ENCODE measurements at places on chromosomes 12 and 14.

DNA sequence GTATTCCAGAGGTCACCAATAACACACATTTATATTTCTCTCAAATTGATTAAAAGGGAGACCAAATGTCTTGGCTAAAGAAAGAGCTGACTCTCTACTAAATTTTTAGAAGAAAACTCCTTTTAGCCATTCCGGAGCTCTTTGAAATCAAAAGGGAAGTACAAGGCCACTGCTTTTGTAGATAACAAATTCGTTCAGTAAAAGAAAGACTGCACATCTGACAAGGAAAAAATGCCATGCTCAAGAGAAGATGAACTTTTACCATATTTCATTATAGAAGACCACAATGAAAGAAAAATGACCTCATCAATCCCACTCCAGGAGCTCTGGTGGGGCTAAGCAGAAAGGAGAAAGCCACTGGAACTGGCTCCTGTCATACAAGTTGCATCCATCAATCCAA is 57.6 kb downstream of the SPTSSA start:
- DNase-seq, result no peak

GRCh38 chr14:90602088-90602687 is 205.4 kb downstream of the CALM1 start:
- no peak for DNase-seq

GRCh38 chr14:99822800-99823455 is 29.7 kb downstream of the EML1 start:
- DNase-seq, result no peak

DNA sequence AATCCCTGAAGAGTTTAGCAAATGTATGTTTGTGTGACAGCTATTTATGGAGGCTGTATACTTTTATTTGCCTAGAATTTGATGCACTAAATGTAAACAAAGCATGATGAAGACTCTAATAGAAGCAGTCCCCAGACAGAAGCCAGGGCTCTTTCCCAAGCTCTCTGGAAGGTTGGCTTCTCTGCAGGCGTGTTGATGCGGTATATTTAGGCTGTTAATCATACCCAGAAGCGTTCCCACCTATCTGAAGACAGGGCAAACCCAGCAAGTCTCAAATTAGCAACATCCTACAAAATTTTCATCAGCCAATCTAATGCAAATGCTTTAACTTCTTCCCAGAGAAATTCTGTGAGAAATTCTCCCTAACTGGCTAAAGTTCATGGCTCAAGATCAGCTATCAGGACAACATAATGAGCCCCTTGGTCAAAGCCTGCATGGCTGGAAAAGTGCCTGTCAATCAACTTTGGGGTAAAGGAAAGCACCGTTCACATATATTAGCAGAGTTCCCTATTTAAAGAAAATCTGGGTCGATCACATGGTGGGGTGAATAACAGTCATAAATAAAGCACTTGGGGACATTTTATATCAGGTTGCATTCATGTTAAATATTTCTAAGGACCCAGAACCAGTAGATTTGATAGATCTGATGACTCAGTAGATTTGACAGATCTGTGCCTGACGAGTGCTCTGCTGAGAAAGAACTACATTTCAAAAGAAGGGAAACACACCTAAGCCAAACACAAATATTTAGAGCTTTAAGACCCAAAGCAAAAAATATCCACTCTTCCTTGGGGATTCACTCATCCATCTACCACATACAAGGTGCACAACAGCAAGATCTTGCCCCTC is 46.6 kb downstream of the KSR2 start:
- DNase-seq, result no peak

DNA sequence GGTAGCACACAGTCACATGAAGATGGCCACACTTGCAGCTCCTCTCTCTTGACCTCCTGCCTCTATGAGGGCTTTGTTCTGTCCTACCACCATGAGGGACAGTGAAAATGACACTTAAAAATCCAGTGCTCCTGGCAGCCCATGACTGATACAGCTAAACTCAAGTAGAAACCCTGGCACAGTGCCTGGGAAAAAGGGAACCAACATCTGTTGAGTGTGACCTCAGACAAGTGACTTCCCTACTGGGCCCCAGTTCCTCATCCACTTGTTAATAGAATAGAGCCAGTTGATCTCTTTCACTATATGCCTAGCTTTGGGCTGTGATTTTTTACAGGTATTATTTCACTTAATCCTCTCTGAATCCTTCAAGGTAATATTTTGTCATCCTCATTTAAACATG is 4.8 kb downstream of the GUCY2C start:
- DNase-seq, result no peak

DNA sequence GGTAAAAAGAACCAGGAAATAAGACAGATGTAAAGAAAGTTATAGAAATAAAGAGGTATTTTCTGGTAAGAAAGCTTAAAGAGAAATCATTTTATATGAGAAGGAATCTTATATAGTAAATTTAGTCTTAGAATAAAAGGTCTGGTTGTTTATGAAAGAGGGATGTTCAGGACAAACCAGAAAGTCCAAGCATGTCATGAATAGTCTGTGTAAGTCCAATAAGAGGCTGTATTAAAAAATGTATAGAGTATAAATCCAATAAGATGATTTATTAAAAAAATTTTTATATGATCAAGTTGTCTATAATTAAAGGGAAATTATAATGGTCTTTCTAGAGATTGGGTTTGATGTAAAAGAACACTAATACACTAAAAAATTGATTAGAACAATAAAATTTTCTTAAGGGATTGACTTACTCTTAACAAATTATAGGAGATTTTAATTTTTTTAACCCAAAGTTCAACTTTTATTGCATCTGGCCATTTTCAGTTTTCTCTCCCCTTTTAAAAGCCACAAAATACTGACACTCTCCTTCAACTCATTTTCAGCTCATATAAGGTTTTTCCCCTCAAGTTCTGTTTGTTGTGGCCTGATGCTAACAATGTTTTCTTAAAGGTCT is 35.1 kb downstream of the ST8SIA1 start:
- peak; percentile 19 for DNase-seq

Measured in NCI-H146 (cell line).